Lower leg skin (tissue), 4 donors: ENCODE measurements at places on chromosomes 5 and 9.

GRCh38 chr5:141094481-141095262, at the start of gene PCDHB2:
Gene PCDHB2 (plus strand): TSS chr5:141094615. CDS start chr5:141094791, 176 bp downstream.
- DNase-seq, result no peak

DNA sequence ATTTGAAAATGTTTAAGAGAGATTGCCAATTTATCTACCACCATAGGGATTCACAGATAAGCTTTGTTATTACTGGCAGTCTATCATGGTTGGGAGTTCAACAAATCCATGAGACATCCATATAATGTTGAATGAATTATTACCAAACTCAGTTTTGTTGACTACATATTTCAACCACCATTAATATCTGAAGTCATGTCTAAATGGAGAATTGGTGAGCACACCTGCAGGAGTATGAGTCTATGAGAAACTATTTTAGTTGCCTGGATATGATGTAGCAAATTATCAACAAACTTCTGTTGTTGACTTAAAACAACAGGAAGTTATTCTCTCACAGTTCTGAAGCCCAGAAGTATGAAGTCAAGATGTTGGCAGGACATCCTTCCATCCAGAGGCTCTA, 126.8 kb upstream of the FBXL7 start:
- no peak for DNase-seq

GRCh38 chr9:93994545-93994944, 39.4 kb upstream of the BARX1 start:
- no peak for DNase-seq

- no peak for DNase-seq
These were observed 7.0 kb upstream of the AK1 start for GRCh38 chr9:127884427-127884911.

DNA sequence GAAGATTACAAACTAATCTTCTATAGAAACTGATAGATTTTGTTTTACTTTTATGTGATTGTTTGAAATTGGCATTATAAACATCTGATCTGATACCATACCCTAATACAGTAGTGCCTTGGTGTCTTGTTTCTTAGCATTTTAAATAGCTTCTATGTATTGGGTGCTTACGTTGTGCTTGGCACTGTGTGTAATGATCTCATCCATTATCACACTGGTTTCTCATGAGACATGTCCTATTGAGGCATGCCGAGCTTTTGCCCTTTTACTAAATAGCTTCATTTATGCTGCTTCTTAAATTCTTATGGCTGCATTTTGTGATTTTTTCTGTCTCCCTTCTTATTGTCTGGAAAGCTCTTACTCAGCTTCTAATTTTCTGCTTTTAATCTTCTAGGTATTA, 48.2 kb upstream of the TLR4 start:
- no peak for DNase-seq

GRCh38 chr9:87065981-87066380, 118.7 kb upstream of the GAS1 start:
- DNase-seq, result no peak

GRCh38 chr5:169576181-169576598, 7.4 kb upstream of the SPDL1 start:
- DNase-seq, result peak; percentile 41

- DNase-seq, result peak; percentile 65
These were observed 599 bp downstream of the MLLT3 start for GRCh38 chr9:20621471-20622329.

DNA sequence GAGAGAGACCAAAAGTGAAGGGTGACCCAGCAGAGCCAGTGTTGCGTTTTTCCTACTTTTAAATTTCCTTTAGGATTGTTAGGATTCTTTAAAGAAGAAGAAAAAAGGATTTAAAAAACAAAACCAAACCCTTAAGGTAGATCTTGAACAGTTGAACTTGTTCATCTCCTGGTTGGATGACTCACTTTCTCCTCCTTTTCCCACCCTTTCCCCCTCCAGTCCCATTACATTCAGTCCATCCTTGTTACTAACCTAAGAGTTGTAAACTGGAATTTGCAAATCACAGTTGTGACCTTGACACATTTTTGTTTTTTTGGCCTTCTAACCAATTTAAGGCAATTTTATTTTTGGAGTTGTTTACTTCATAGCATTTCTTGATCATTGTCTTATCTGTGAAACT, 289.2 kb downstream of the ARHGAP26 start:
- no peak for DNase-seq

DNA sequence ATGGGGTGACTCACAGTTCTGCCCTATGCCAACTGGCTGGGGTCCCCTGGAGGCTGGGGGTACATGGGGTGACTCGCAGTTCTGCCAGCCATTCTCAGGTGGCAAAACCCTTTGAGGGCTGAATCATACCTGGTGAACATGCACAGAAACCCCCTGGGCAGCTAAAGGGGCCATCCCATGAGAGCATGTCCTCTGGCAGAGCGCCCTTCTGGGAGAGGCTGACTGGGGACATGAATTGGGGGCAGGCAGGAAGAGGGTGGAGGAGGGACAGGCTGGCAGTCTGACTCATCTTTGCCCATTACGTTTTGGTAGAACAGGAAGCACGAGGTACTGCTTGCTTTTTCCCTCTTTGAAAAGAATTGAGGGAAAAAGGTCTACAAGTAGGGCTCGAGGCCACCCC, 16.7 kb downstream of the TRAF1 start:
- DNase-seq, result no peak

DNA sequence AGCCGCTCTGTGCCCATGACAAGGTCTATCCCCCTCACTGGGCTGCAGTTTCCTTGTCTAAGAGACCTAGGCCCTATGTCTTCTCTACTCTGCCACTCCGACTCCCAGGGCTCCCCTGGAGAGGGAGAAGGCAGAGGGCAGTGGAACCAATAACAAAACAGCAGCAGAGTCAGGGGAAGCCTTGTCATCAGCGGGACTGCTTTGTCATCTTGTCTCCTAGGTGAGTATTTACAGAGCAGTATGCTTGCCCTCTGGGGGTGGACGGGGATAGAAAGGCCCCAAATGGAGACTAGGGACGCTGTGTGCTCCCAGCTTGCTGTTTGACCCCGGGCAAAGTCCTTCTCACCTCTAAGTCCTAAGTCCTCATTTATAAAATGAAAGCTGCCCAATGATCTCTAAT, 318.5 kb downstream of the CDK5RAP2 start:
- no peak for DNase-seq

DNA sequence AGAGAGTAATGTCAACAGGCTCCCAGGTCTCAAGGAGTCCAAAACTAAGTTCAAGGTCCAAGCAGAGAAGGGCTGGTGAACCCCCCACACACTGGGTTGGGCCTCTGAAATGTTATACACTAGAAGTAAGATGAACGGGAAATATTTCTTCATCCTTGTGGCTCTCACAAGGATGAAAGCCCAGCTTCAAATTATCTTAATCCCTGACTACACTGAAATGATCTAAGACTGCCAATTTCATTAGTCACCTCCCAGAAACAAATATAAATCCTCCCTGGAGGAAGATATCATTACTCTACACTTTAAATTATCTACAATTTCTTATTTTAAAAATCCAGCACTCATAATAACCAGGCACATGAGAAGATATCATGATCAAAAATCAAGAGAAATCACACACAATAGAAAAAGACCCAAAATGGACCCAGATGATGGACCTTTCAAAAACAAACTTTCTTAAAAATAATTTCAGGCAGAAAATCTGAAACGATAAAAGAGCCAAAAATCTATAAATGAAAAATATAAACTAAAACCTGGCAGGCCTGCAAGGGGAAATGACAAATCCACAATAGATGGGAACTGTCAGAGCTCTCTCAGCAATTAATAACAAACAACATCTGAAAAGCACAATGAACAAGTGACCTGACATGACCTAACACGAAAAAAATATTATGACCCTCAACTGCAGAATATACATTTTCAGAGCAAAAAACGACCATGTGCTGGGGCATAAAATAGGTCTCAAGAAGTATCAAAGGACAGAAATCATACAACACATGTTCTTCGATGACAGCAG, 117.4 kb downstream of the GPR21 start:
- no peak for DNase-seq
